ENCODE measurements at places on chromosomes 2 and 18.

DNA sequence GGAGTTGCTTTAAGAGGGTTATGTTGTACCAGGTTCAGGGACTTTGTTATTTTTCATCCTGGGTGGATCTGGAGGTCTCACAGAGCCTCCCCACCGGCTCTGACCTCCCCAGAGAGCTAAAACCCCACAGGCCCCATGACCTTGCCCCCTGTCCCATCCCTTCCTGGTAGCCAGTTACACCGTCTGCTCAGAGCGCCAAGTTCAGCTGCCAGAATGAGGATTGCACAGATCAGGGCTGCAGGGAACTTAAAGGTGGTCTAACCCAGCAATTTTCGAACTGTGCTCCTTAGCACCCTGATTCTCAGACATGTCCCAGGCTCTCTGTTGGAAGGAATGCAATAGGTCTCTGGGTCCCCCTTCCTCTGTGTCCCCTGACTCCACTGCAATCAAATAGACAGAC lies 32.1 kb downstream of the ATOH8 start:
- no peak for DNase-seq

DNA sequence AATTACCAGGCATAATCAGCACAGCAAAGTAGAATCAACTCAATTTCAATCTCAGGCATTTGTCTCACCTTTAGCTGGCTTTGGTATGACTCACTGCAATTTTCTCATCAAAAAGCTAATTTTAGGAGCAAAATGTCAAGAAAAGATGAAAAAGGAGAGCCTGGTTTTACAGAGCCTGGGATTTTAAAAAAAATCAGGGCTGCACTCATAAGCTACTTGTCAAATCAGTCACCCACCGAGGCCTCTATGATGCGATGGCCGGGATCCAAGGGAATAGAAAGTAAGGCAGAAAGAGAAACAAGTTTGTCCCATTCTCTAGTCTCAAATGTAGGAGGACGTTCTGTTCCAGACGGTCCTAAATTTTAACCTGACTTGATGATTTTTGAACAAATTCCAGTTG lies 170.9 kb downstream of the SOCS6 start:
- DNase-seq = no peak

GRCh38 chr2:163730556-163730955 lies 5.3 kb downstream of the FIGN start:
- no peak for DNase-seq

DNA sequence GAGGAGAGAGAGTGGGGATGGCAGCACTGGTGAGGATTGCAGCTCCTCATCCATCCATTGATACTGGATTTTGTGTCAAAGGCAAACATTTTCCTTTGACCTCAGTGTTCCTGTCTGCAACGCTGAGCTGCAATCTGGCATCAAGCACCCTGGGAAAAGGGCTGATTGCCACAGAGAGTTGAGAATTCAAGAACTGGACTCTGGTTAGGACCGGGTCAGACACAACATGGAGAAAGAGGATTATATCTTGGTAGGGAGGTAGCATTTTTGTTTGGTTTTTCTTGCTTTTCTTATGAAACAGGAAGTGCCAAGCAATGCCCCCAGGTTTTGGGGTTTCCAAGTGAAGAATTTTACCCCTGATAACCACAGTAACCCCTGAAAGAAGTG lies 81.9 kb upstream of the PKDCC start:
- DNase-seq = no peak

GRCh38 chr2:191189112-191189635 lies 38.4 kb upstream of the STAT4 start:
- DNase-seq = no peak

- DNase-seq = no peak
These were observed 685 bp downstream of the SMAD4 start for GRCh38 chr18:51030537-51031258.

DNA sequence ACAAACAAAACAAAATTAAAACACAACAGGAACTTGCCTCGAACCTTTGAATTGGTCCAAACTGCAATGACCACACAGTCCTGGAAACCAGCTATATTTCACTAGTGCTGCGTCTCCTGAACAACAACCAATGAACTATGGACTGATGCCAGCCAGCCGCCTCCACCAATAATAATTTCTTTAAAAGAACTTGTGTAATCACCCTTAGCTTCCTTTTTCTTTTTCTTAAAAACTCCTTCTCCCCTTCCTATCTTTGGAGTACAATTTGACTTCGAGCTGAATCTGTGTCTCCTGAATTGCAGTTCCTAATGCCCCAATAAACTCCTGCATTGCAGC lies 1.6 kb upstream of the CXXC1 start:
- DNase-seq = no peak

DNA sequence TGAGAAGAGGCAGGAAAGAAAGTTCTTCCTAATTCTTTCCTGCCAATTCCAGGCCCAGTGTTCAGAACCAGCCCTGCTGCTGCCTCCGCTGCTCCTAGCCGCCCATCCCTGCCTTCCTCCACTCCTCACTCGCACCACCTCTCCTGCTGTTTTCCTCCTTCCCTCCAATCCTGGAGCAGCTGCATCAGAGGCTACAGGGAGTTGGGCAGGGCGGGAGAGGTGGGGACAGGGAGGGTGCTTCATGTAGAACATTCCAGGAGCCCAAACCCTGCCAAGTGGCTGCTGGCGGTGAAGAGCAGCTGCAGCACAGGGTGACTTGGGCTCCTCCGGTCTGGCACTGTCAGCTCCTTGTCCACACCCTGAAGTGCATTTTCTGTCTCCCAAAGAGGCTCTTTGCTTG lies 176.3 kb downstream of the TNS1 start:
- DNase-seq = no peak

DNA sequence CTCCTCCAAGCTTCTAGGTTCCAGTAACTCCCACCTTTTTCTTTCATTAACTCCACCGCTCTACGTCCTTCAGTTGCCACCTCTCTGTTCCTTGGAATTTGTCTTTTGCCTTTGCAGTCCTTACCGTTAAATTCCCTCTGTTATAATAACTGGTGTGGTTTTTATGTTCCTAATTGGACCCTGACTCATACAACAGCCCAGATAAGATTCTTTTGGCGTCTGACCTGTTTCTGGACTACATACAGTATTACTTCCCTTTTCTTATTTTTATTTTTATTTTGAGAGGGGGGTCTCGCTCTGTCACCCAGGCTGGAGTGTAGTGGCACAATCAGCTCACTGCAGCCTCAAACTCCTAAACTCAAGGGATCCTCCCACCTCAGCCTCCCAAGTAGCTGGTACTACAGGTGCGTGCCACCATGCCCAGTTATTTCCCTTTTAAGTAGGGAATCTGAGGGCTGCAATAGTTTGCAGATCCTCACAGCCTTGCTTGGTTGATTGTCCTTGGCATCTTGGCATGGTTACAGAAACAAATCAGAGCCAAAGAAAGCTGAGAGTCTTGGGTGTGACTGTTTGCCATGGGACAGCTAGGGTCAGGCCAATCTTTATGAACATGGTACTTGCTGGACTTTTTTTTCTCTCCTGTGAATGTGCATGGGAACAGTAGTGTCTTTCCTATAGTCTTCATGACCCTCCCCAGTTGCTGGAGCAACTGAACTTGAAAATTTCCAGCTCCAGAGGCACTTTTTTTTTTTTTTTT lies 22.0 kb downstream of the TCF23 start:
- no peak for DNase-seq

- no peak for DNase-seq
These were observed 260.4 kb downstream of the METTL4 start for GRCh38 chr18:2310886-2311285.

DNA sequence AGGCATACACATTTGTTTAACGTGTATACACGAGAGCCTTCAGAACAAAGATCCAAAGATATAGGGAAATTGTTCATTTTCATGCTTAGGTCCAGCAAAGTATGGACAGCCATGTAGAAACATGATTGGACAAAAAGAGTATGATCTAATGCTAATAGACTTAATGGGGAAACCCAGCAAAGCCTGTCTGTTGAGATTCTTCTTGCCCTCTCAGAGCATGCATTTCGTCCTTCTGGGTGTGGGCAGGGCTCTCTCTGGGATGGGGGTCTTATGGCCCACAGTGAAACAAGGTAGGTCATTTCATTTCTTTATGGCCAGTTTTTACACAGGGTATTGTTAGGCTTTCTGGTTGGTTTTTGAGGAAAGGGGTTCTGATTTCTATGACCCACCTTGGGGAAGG lies 124.4 kb downstream of the COMMD1 start:
- no peak for DNase-seq

DNA sequence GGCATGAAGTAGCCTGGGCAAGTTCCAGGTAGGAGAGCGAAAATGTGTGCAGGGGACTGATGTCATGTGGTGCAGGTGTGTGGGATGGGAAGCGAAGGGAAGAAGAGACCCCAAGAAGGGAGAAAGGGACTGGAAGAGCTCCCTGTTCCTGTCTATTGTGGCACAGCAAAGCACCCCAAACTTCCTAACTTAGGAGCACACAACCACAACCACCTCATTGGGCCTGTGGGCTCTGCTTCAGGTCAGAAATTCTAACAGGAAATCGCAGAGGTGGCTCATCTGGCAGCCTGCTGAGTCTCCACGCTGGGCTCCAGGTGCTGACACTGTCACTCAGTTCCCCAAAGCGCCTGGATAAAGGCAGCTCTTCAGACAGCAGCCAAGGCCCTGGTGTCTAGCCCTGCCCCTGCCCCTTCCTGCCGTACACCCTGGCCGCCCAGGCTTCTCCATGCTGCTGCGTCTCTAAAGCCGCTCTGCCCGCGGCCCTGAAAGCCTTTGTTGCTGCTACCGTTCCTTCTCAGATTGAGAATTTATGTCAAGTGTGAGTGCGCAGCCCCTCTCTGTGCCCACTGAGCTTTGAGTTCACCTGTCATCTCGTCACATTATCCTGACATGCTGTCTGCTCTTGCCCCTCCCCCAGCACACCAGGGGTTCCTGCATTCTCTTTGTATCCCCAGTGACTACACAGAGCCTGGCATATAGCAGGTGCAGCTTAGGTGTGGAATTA lies 140.2 kb upstream of the BCL2L11 start:
- DNase-seq = no peak

DNA sequence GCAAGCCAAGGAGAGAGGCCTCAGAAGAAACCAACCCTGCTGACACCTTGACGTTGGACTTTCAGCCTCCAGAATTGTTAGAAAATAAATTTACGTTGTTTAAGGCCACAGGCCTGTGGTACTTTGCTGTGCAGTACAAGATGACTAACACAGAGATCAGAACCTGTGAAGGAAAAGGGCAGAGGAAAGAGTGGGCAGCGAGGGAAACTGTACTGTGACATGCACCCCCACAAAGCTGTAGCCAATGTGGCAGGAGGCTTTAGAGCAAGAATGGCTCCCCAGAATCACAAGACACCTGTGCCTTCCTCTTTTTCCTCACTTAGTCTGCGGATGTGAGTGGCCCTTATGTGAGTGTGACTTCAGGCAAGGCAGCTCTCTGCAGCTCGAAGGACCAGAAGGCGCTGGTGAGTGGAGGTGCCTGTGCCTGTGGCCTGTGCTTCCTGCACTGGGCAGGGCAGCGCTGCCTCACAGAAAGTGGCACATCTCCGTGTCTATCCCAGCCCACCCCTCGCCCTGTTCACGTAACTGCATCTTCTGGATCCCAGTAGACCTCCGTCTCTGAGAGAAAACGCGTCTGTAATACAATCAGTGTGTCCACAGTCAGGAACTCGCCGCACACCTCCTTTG lies 89.5 kb downstream of the MRPS9 start:
- no peak for DNase-seq

GRCh38 chr2:70919672-70920366 lies 15.9 kb upstream of the ATP6V1B1 start:
- DNase-seq = peak; percentile 39

DNA sequence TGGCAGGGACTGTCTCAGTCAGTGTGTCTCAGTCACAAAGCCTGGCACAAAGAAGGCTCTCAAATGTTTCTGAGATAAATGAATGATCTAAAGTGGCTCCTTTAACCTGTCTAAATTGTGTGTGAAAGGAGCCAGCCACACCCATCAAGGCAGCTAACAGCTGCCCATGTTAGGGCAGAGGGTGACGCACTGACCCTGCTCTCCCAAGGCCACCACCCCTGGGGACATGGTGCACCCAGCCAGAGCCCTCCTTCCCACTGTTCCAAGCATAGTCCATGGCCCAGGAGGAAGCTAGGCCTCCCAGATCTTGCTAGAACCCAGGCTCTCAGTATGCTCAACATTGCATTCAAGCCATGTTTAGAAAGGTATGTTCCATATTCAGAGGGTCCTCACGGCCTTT lies 100.3 kb downstream of the KLHL29 start:
- DNase-seq = no peak

- DNase-seq = no peak
These were observed 72.9 kb upstream of the RPL31 start for GRCh38 chr2:100929147-100929546.

DNA sequence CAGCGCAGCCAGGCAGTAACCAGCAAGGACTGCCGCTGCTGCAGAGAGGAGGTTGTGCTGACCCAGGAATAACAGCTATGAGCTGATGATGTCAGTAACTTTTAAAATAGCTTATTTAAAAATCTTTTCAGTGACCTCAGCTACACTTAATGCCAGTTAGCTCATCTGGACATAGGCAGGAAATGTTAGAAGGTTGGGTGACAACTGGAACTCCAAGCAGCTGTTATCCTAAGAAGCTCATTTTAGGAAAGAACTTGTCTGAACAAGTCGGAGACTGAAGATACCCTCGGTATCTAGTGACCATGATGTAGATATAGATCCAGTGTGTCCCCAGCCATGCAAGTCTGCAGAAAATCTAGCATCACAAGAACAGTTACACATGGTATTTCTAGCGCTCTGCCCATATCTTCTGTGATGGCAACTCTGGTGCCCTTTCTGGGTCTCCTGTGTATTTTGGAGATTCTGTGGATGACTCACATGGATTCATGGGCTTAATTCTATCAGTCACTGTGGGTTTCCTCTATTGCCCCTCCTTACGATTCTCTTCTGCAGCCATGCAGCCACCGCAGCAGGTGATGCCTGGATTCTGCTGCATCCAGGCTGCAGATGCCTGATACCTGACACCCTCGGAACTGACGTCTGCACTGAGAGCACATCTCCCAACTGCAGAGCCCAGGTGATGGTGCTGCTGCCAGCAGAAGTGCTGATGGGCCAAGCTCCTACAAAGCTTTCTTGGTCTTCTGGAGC lies 19.8 kb upstream of the PLEK start:
- DNase-seq = no peak

DNA sequence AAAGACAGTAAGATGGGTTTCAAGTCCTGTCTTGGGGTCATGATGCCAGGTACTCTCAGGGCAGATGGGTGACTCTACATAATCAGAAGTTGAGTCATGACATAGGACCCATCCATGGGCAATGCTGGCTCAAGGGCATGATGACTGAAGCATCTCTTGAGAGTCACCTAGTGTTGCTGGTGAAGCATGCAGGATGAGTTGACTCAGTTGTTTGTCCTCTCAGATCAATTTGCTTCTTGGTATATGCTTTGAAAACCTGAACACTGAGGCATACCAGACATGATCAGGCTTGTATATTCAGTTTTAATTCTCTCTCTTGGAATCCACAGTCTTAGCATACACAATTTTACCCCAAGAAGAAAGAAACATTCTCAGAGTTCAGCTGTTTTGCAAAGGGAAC lies 658.9 kb upstream of the NXPH2 start:
- DNase-seq = no peak
